Spinal cord (tissue), 10 donors: ENCODE measurements at places on chromosomes 13 and 19.

GRCh38 chr13:50244713-50245574 is 229.7 kb downstream of the KCNRG start:
- no peaks in the 10 kb centered on the region for H3K36me3 ChIP-seq
- no peak for DNase-seq
- no peaks in the 10 kb centered on the region for H3K27me3 ChIP-seq

GRCh38 chr19:13262450-13262849 is 112.2 kb downstream of the IER2 start:
- H3K4me1 ChIP-seq = no peaks in the 10 kb centered on the region
- H3K4me3 ChIP-seq = no peak overlapping the region
- H3K27ac ChIP-seq = no peak overlapping the region
- peak; percentile 20 for DNase-seq
- no peaks in the 10 kb centered on the region for H3K27me3 ChIP-seq

DNA sequence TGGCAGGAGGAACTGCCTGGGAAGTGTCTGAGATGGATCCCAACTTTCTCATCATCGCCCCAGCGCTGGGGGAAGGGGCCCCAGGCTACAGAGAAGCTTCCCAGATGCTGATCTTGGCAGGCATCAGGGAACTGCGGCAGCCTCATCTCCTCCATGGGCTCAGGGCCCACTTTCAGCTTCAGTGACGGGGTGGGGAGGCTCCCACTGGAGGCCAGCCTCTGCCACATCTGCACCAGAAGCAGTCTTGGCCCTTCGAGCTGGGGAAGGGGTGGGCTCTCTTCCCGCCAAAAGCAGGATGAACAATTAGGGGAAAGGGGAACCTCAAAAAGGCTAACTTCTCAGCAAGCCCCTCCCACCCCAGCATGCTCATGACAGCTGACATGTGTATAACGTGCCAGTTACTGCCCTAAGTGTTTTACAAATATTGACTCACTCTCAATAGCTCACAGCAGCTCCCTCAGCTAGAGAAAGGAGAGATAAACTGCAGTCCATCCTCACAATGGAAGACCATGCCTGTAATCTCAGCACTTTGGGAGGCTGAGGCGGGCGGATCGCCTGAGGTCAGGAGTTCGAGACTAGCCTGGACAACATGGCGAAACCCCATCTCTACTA is 7.1 kb upstream of the S1PR2 start:
- peaks cover 4% of the 10 kb centered on the region for H3K36me3 ChIP-seq
- peak overlapping the region; percentile 53 for H3K27ac ChIP-seq

GRCh38 chr13:79655509-79655908 is 174.6 kb downstream of the NDFIP2 start:
- no peaks in the 10 kb centered on the region for H3K27me3 ChIP-seq
- peaks cover 3% of the 10 kb centered on the region for H3K4me1 ChIP-seq
- H3K36me3 ChIP-seq = no peaks in the 10 kb centered on the region
- DNase-seq = no peak
- no peak overlapping the region for H3K27ac ChIP-seq

- no peak for DNase-seq
- no peak overlapping the region for H3K4me3 ChIP-seq
- no peaks in the 10 kb centered on the region for H3K27me3 ChIP-seq
- H3K27ac ChIP-seq = no peak overlapping the region
- no peaks in the 10 kb centered on the region for H3K4me1 ChIP-seq
- H3K36me3 ChIP-seq = no peaks in the 10 kb centered on the region
Observed at GRCh38 chr13:25059958-25060357, 36.0 kb upstream of the PABPC3 start.

- DNase-seq = no peak
- H3K27me3 ChIP-seq = no peaks in the 10 kb centered on the region
- peaks cover 22% of the 10 kb centered on the region for H3K36me3 ChIP-seq
- H3K4me3 ChIP-seq = peak overlapping the region; percentile 90
Observed at GRCh38 chr19:40716031-40716481, 630 bp downstream of the COQ8B start.

- peaks cover 12% of the 10 kb centered on the region for H3K4me1 ChIP-seq
- H3K27me3 ChIP-seq = no peaks in the 10 kb centered on the region
- no peaks in the 10 kb centered on the region for H3K36me3 ChIP-seq
- no peak overlapping the region for H3K27ac ChIP-seq
Observed at GRCh38 chr19:6519289-6519688, 11.5 kb upstream of the TNFSF9 start.
